ENCODE measurements at places on chromosomes 4 and X.

DNA sequence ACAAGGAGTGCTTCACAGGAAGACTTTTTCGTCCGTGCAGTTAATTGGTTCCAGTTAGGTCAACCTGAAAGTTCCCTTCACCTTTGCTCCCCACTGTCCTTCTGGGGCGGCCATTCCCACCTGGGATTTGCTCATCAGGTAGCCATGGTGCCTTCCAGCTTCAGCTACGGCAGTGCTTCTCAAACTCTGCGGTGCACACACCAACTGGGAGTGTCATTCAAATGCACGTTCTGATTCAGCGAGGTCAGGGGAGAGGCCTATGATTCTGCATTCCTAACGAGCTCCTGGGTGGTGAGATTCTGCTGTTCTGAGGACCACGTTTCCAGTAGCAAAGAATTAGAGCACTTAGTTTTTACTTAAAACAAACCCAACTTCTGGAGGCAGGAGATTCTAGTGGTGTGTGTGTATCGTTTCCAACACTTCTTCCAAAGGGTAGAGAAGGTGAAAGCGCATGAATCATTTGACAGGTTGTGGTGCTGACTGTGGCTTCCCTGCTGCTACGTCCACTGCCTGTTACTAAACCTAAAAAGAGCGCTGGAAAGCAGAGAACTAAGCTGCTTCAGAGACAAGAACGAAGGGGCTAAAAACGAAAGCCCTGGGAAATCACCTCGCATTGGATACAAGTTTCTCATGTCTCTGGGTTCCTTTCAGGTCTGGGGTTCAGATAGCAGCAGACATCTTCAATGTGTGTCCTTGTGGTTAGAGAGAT lies 4.7 kb upstream of the HELT start:
- DNase-seq, result no peak

DNA sequence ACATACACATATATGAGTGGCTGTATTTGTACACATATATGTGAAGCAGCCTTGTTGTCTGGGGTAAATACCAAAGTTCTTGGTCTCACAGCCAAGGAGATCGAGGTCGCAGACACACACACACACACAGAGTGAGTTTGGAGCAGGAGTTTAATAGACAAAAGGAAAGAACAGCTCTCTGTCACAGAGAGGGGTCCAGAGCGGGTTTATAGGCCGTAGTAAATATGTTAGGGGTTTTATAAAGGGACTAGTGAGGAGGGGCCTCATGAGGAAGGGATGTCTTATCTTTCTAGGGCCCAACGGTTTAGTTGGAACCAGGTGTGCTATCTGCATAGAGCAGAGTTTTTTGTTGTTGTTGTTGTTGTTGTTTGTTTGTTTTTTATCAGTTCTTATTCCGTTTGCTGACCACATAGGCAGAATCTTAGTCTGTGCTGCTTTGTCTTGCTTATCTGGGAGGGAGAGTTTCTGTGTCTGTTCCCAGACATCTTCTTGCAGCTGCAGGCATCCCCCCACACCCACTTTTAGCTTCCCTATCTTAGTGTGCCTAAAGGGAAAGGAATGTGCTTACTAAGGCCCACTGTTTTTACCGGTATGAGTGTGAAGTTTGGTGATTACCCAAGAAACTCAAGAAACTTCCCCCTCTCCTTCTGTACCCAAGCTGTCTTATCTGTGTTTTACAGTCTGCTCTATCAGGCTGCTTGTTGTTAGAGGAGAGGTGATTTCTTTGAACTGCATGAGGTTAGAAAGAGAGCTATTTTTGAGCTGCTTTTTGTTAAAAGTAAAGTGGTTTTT lies 91.9 kb downstream of the TENT5D start:
- no peak for DNase-seq

GRCh38 chr4:123340381-123340701 lies 56.3 kb upstream of the SPRY1 start:
- no peak for DNase-seq

GRCh38 chrX:151902813-151903591 lies 9.7 kb upstream of the MAGEA4 start:
- no peak for DNase-seq

DNA sequence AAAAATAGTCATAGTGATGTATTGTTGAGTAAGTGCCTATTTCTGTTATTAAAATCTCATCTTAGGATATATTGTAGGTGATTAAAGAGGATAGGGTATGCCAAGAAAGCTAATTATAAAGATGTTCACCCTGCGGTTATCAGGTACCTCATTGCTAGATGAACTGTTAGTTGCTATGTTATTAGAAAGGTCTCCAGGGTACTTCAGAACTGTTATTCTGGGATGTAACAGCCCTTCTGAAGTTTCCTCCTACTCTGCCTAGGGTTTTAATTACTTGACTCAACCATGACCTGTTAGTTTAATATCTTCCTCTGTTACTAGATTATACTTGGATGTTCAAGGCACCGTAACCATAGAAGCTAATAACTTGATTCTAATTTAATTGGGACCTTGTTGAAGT lies 15.4 kb downstream of the TMPRSS11E start:
- DNase-seq, result no peak

DNA sequence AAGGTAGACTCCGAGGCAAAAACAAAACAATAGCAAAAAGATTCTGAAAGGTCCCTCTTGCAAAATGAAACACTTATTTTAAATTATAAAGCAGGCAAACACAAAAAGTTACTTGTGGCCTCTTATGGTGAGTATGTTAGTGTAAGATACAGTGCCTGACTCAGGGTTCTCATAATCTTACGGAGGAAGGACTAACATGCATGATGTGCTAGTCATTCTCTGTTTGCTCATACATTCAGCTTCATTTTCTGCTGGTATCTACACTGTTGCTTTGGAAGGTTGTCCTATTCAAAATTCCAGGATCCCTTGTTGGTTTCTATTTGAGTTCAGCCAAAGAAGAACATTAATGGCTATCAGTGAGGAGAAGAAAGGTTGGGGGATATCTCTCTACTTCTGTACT lies 249.1 kb upstream of the FAM47A start:
- no peak for DNase-seq

GRCh38 chrX:22220941-22221340 lies 51.8 kb upstream of the CBLL2 start:
- DNase-seq, result no peak

DNA sequence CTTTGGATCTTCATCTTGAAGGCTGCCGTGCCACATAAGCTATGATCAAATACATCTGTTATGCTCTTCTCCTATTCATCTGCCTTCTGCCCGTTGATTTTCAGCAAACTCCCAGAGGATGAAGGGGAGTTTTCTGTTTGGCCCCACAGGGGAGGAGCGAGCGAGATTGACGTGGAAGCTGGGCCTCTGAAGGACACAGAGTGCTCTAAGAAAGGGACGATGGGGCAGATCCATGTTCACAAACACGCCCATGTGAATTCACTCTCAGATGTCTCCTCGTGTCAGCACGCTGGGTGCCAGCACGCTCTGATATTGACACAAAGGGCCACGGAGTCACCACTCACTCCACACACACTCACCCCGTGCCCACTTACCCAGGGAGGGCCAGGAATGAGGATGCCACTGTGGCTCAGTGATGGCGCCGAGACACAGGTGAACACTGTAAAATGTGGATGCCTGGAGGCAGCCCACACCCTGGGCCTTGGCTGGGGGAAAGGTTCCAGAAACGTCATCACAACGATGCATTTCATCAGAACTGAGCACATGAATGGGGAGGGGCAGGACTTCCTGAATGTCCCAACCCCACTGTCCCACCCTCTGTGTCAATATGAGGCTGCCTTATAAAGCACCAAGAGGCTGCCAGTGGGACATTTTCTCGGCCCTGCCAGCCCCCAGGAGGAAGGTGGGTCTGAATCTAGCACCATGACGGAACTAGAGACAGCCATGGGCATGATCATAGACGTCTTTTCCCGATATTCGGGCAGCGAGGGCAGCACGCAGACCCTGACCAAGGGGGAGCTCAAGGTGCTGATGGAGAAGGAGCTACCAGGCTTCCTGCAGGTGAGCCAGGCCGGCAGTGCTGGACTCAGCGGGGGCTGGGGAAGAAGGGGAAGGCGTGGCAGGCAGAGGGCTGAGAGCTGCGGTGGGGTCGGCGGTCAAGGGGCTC lies at the start of gene S100P:
Gene S100P, plus strand, starts transcription at position 648 of the 946 bp plus-strand sequence. Its CDS starts 55 bp downstream, at position 703.
- no peak for DNase-seq

DNA sequence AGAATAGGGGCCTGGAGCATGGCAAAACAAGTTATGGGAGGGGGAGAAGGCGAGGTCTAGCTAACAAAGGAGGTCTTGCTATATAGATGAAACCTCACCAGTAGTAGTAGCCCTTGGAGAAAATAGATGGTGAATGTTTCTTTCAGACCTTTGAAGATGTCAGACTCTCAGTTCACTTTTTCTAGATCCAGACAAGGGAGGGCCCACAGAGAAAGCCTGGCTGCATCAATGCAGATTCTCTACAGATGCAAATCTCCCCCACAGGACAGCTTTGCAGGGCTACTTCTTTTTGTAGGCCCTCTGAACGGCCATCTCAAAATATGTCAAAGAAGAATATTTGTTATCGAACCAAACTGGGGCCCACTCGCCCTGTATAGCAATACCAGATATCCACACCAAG lies 159.7 kb downstream of the ANK2 start:
- no peak for DNase-seq

DNA sequence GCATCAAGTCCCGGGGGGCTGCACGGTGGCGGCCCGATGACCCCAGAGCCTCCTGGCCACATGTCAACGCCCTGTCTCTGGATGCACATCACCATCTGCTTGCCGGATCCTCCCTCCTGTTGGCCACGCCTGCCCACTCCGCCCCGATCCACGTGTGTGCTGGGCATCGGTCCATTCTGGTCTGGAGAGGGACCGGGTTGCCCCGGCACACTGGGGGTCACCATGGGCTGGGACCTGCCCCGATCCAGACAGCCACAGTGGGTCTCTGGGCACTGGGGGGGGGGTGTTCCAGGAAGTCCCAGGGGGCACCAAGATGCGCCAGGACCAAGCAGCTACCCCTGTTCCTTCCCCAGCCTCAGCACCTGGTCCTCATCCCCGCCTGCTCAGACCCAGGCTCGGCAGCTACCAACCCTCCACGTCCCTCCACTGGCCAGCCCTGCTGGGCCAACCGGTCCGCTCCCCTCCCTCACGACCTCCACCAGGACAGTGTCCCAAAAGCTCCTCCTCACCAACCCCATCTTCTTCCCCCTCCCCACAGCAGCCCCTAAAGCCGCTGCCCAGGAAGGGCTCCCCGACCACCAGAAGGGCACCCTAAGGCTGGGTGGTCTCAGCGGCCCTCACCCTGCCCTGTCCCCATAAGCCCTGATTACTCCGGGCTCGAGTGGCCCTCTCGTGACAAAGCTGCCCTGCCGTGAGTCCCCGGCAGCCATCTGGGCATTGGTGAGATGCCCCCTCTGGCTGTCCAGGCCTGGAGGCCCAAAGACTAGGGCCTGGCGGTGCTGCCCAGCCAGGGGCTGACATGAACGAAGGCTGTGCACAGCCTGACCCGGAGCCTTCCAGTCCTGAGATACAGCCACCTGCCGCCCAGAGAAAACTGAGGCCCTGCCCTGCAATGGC lies 4.6 kb downstream of the CTBP1 start:
- no peak for DNase-seq

GRCh38 chrX:145825896-145826295 lies 8.3 kb downstream of the SLITRK2 start:
- no peak for DNase-seq
